ENCODE measurements at places on chromosomes 1 and 21.

DNA sequence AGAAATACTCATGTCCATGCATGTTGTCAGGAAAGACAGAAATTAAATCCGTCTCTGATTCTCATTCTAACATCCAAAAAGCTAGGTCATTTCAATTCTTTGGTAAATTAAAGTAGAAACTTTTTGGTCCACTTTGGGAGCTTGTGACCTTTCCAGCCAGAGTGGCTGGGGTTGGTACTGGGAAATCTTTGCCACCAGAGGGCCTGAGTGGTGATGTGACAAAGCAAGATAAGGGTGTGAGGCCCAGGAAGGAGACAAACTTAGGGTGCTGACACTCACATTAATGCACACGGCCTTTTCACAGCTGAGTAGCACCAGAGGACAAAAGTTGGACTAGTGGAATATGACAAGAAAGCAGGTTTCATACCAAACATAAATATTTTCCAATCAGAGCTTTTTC lies 144.3 kb downstream of the DNM3 start:
- no peak for DNase-seq

DNA sequence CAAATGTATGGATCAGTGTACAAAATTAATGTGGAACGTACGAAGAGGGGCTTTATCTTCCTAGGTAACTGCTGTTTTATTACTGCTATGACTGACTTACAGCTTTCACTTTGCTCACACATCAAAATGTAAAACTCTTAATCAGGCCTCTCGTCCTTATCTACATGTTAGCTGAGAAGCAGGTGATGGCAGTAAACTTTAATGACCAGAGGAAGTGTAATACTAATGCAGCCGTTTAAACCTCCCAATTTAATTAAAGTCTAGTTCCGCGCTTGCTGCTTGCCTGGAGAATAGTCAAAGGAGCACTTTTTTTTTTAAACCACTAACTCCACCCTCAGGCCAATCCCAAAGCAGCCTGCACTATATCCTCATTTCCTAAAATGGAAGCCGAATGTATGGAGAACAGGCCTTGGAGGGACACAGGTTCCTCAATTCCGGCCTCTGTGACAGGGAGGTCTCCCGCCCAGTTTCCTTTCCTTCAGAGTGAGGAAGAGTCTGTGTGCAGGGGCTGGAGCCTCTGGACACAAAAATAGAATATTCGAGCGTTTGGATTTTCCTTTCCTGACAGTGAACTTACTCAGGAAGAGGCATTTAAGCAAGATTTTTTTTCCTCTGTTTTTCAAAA lies 36.7 kb upstream of the RASAL2 start:
- DNase-seq = no peak

DNA sequence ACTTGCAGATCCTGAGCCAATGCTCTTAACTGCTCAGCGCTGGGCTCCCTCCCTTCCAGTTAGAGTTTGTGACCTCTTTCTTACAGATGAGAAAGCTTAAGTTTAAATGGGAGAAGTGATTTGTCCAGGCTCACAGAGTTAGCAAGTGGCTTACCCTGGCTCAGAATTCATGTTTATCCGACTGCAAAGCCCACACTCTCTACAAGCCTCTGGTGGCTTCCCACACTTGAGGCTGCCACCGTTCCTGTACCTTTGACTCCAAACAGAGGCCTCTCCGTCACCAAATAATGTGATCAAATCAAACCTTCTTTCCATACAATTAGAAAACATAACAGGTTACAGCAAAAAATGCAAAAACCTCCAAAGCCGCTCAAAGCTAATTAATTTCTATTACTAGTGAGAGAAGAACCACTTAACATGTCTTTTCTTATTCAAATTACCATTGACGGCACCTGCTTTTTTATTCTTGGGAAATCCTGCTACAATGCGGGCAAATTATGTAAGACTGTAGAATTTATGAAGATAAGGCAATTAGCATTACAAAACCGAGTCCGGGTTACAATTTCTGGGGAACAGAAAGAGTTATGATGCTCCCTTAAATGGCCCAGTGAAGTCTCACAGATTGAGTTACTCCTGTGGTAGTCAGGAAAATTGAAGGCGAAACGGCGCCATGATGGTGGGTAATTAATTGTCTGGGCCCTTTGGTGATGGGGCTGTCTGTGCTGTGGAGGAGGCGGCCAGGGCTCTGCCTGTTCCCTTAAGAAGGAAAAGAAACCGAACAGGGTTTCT lies 324.3 kb upstream of the POU3F1 start:
- no peak for DNase-seq

- no peak for DNase-seq
These were observed 31.6 kb downstream of the HYI start for GRCh38 chr1:43421976-43422750.

GRCh38 chr1:164423136-164423535 lies 135.8 kb upstream of the PBX1 start:
- DNase-seq = no peak

- no peak for DNase-seq
These were observed 18.9 kb upstream of the BTG2 start for GRCh38 chr1:203286161-203286984.

- DNase-seq = peak; percentile 76
These were observed 32.3 kb downstream of the PRDM16 start for GRCh38 chr1:3101124-3101939.
